B cell (primary cell): ENCODE measurements at places on chromosomes 3 and 15. TPM values are rescaled to one million over a fixed set of nuclear protein-coding genes. Genes with fewer than 3 reads are reported as not detected.

IL20RB gene
- 0.84 and 1.5 TPM in 2 replicates for total RNA-seq

DNA sequence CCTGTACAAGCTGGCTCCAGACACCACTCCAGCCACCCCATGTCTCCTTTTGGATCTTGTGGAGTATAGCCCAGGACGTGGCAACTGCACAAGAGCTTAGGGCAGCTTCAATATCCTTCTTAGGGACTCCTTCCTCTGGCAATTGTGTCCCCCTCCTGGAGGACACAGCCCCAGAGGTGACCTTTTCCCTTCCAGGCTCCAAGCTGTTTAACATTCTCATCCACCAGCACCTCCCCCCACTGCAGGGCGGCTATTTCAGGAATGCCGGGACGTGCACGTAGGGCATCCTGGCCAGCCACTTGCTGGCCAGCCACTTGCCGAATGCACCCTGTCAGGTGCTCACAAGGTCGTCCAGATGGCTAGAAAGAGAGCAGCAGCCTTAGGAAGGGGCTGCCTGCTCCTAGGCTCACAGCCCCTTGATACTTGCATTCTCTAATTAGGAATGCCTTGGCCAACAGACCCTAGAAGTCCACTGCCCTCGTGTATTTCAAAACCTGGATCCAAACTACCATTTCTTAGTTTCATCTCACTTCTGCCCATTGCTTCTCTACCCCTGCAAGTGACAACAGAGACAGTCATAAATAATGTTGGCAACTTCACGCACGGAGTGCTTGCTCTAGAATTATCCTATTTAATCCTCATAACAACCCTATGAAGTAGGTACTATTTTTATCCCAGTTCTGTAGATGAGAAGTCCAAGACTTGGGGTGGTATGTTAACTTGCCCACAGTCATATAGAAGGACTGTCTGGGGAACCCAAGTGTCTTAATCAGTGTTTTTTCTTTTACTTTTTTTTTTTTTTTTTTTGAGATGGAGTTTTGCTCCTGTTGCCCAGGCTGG is 24.5 kb upstream of the IDH2 start:
- H3K4me1 ChIP-seq = peaks cover 6% of the 10 kb centered on the region
- H3K27ac ChIP-seq = no peak overlapping the region
- no peaks in the 10 kb centered on the region for H3K36me3 ChIP-seq
- no peaks in the 10 kb centered on the region for H3K27me3 ChIP-seq
- H3K4me3 ChIP-seq = no peak overlapping the region

DNA sequence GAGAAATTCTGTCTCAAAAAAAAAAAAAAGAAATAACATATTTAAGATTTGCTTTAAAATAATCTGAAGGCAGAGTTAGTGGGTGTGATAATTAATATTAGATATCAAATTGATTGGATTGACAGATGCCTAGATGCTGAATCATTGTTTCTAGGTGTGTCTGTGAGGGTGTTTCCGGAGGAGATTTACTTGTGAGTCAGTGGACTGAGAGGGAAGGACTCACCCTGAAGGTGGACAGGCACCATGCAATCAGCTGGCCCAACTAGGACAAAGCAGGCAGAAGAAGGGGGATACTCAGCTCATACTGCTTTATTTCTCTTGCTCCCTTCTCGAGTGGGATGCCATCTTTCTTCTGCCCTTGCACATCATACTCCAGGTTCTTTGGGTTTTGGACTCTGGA is 16.7 kb upstream of the RPL24 start:
- no peak overlapping the region for H3K27ac ChIP-seq
- H3K4me1 ChIP-seq = no peaks in the 10 kb centered on the region
- DNase-seq = no peak
- no peaks in the 10 kb centered on the region for H3K27me3 ChIP-seq
- no peak overlapping the region for H3K4me3 ChIP-seq

- DNase-seq = peak; percentile 60
- peaks cover 25% of the 10 kb centered on the region for H3K4me1 ChIP-seq
- no peak overlapping the region for H3K4me3 ChIP-seq
These were observed 8.1 kb downstream of the RAD18 start for GRCh38 chr3:8954938-8955763.

TMEM207 gene
- not detected in 2 replicates for total RNA-seq

DNA sequence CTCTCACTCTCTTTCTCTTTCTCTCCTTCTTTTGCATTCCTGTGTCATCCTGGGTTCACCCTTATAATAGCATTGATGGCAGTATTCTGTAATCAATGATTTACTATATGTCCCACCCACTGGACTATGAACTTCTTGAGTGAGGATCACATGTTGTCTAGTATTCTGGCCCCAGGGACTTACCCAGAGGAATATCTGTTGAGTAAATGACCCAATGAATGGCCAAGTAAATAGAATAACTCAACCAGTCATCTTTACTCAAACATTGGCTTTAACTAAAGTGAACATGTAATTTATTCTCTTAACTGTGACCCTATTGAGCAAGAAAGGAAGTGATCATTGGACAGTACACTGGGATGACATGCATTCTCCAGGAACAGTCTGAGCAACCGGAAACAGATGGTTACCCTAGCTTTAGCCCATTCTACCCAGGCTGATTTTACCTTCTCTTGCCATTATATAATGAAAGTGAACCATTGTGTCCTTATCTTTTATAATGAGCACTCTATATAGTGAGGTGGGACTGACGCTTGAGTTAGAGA is 94.5 kb upstream of the SOX14 start:
- no peak for DNase-seq
- no peak overlapping the region for H3K4me3 ChIP-seq
- H3K27me3 ChIP-seq = no peaks in the 10 kb centered on the region
- H3K4me1 ChIP-seq = no peaks in the 10 kb centered on the region

GRCh38 chr3:141471160-141471559 is 15.7 kb upstream of the RASA2 start:
- H3K4me3 ChIP-seq = no peak overlapping the region
- no peaks in the 10 kb centered on the region for H3K4me1 ChIP-seq
- H3K27me3 ChIP-seq = no peaks in the 10 kb centered on the region
- no peak for DNase-seq

- H3K4me1 ChIP-seq = peaks cover 5% of the 10 kb centered on the region
- no peak for DNase-seq
- no peak overlapping the region for H3K27ac ChIP-seq
These were observed 53.8 kb upstream of the SEC22A start for GRCh38 chr3:123147754-123148535.
